ENCODE measurements at places on chromosomes 1 and 21. TPM values are rescaled to one million over a fixed set of nuclear protein-coding genes. Genes with fewer than 3 reads are reported as not detected.
A peak's percentile ranks its signal among the peaks of the same experiment; 100 is the strongest.

- H3K4me1 ChIP-seq: no peaks in the 10 kb centered on the region
- no peak for DNase-seq
- no peak overlapping the region for H3K4me3 ChIP-seq
- no peaks in the 10 kb centered on the region for H3K27me3 ChIP-seq
These were observed 56.2 kb upstream of the NUF2 start for GRCh38 chr1:163265547-163265946.

The PAX7 gene
- total RNA-seq: not detected

The KCNH1 gene
- total RNA-seq: not detected

GRCh38 chr21:35476621-35477395 is 427.7 kb upstream of the RUNX1 start:
- H3K36me3 ChIP-seq: no peaks in the 10 kb centered on the region
- H3K4me3 ChIP-seq: no peak overlapping the region
- no peak overlapping the region for H3K27ac ChIP-seq
- DNase-seq: no peak

- no peaks in the 10 kb centered on the region for H3K27me3 ChIP-seq
- DNase-seq: no peak
- H3K4me1 ChIP-seq: no peaks in the 10 kb centered on the region
- H3K4me3 ChIP-seq: no peak overlapping the region
These were observed 193.3 kb downstream of the EIF4G3 start for GRCh38 chr1:20983297-20983889.

DNA sequence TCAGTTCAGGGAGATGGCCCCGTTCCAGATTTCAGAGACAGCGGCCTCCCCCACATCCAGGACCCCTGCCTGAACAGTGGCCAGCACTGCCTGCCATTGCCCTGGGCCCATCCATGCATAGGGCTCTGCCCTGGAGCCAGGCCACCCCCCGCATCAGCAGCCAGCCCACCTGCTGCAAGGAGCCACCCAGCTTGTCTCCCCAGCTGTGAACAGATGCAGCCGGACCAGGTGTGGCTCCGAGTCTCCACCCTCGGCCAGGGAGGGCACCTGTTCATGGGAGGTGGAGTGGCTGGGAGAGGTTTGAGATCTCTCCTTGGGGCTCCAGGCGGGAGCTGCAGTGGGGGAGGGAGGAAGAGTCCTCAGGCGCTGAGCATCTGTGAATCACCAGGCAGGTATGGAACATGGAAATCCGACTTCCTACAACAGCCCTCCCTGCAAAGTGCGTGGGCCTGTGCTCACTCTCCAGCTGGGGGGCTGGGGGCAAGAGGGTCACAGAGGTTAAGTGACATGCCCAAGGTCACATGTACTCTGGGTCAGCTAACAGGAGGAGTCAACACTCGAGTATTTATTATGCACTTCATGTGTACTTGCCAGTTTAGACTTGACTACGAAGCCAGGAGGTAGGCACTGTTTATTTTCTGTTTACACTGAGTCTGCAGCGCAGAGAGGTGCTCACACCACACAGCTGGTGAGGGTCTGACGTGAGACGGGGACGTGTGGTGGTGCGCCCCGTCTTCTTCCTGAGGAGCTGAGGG is 4.8 kb upstream of the HES5 start:
- peaks cover 15% of the 10 kb centered on the region for H3K4me1 ChIP-seq
- no peaks in the 10 kb centered on the region for H3K27me3 ChIP-seq
- no peak for DNase-seq
- H3K36me3 ChIP-seq: no peaks in the 10 kb centered on the region
- no peak overlapping the region for H3K4me3 ChIP-seq

The DDI2 gene
- total RNA-seq: 70.8 TPM

GRCh38 chr1:51963592-51964308 is 26.8 kb downstream of the RAB3B start:
- no peaks in the 10 kb centered on the region for H3K36me3 ChIP-seq
- H3K27me3 ChIP-seq: no peaks in the 10 kb centered on the region
- no peak overlapping the region for H3K27ac ChIP-seq
- no peak for DNase-seq
- no peaks in the 10 kb centered on the region for H3K4me1 ChIP-seq

DNA sequence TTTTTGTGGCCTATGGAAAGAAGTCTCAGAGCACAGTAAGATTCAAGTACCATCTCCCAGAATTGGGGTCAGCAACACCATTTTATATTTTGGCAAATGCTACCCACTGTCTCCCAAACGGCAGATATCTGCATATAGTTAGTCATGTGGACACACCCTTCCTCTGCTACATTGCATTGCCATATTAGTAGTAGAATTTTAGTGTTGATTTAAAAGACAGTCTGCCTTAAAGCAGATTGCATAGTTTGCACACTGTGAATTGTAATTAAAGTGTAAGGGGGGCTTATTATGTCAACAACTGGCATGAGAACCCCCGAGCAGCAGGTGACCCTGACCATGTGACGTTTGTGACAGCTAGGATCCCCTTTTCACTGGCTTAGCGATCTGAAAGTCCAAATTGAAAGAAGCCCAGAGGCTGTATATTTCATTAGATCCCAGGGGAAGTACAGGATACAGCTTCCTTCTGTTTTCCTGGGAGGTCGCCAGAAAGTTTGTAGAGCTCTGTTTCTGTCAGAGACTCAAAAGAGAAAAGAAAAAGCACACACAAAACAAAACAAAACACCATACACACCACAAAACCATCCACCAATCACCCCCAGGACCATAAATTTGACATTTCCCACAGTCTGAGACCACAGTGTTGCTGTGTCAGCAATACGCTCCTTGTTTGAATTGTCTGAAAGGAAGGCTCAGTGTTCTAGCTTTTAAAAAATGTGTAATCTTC is 172.4 kb downstream of the NFIA start:
- peak overlapping the region; percentile 36 for H3K27ac ChIP-seq
- H3K36me3 ChIP-seq: no peaks in the 10 kb centered on the region
- DNase-seq: no peak
- no peak overlapping the region for H3K4me3 ChIP-seq
- peaks cover 5% of the 10 kb centered on the region for H3K4me1 ChIP-seq
- H3K27me3 ChIP-seq: no peaks in the 10 kb centered on the region

GRCh38 chr21:17050646-17051045 is 462.2 kb upstream of the CXADR start:
- no peak overlapping the region for H3K27ac ChIP-seq
- no peak for DNase-seq
- H3K36me3 ChIP-seq: no peaks in the 10 kb centered on the region

The LRRC71 gene
- total RNA-seq: not detected

GRCh38 chr1:226092965-226093364 is 30.4 kb downstream of the H3-3A start:
- no peaks in the 10 kb centered on the region for H3K36me3 ChIP-seq
- DNase-seq: no peak

The PLEKHN1 gene
- 0.17 TPM for total RNA-seq

DNA sequence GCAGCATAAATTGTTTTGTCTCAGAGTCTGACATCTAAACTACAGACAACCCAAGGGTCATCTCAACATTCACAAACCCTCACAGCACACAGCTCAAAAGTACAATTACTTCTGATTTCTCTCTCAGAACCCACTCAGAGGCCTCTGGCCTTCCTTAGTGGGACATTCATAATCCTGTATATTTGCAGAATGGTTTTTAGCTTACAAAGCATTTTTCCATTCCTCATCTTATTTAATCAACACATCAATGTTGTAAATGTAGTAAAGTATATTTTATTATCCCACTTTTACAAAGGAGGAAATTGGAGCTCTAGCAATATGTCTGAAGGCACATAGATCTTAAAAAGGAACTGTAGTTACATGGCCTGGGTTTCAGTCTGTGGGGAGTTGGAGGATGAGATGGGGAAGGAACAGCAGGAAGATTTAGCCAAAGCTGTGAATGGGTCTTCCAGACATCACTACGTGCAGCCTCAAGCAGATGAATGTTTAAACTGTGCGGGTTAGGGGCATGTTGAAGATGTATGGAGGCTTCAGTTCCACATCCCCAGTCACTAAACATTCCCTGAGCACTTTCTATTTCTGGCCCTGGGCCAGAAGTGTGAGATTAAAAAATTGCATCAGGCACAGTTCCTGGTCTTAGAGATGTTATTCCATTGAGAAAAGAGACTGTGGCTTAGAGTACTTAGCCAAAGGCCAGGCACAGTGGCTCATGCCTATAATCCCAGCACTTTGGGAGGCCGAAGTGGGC is 13.3 kb downstream of the AKNAD1 start:
- no peaks in the 10 kb centered on the region for H3K4me1 ChIP-seq
- H3K27me3 ChIP-seq: no peaks in the 10 kb centered on the region
- H3K4me3 ChIP-seq: no peak overlapping the region
- no peaks in the 10 kb centered on the region for H3K36me3 ChIP-seq
- H3K27ac ChIP-seq: no peak overlapping the region

DNA sequence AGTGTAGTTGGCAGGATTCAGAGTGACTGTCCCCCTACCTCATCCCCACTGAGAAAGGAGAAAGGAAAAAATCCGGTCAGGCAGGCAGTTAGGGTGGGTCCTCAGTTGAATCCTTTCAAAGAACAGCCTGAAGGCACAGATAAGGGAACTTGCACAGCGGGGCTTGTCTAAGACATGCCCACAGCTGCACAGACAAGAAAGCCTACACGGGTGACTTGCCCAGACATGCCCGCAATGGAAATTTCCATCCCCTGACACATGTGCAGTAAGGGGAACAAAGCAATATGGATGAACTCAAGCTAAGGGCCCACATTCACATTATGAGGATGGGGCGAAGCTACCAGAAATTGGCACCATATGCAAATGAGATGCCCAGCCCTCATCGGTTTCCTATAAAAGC is 82.5 kb downstream of the DESI2 start:
- no peak overlapping the region for H3K27ac ChIP-seq
- no peak for DNase-seq
- H3K4me3 ChIP-seq: no peak overlapping the region
- no peaks in the 10 kb centered on the region for H3K27me3 ChIP-seq
- H3K36me3 ChIP-seq: no peaks in the 10 kb centered on the region

The TMOD4 gene
- not detected for total RNA-seq

GRCh38 chr1:214857716-214858115 is 224.8 kb upstream of the KCNK2 start:
- no peak overlapping the region for H3K4me3 ChIP-seq
- H3K27me3 ChIP-seq: no peaks in the 10 kb centered on the region
- no peaks in the 10 kb centered on the region for H3K36me3 ChIP-seq
- H3K4me1 ChIP-seq: no peaks in the 10 kb centered on the region
- no peak for DNase-seq

The GIPC2 gene
- total RNA-seq: 5.0 TPM

- no peak overlapping the region for H3K27ac ChIP-seq
- DNase-seq: no peak
- no peaks in the 10 kb centered on the region for H3K36me3 ChIP-seq
- H3K27me3 ChIP-seq: no peaks in the 10 kb centered on the region
- H3K4me3 ChIP-seq: no peak overlapping the region
These were observed 68.1 kb upstream of the APP start for GRCh38 chr21:26238646-26239045.

The ACKR1 gene
- 0.08 TPM for total RNA-seq

DNA sequence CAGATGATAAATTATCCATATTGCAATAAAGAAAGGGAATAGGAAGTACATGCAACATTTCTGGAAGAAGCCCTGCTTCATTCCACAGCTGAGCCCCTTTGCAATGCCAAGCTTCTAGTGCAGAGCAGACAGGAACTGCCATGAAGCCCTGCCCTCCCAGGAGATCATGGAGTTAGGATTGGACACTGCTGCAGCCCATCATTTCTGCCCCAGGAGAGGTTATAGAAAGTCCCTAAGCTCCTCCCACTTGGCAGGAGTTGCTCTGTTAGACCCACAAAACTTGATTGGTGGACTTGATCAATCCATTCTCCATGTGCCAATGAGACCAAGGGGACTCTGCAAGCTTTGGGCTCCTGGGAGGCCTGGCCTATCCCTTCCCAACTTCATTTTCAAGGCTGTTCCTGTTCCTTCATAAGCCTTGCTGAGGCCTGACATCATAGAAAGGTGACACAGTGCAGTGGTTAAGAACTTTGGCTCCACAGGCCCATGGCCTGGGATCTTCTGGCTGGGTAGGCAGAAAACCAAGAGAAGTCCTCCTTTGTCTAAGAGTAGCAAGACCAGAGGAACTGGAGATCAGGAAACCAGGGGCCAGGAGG is 1.3 kb upstream of the LAPTM5 start:
- no peak overlapping the region for H3K27ac ChIP-seq
- H3K4me1 ChIP-seq: no peaks in the 10 kb centered on the region
- H3K4me3 ChIP-seq: no peak overlapping the region
- no peak for DNase-seq

DNA sequence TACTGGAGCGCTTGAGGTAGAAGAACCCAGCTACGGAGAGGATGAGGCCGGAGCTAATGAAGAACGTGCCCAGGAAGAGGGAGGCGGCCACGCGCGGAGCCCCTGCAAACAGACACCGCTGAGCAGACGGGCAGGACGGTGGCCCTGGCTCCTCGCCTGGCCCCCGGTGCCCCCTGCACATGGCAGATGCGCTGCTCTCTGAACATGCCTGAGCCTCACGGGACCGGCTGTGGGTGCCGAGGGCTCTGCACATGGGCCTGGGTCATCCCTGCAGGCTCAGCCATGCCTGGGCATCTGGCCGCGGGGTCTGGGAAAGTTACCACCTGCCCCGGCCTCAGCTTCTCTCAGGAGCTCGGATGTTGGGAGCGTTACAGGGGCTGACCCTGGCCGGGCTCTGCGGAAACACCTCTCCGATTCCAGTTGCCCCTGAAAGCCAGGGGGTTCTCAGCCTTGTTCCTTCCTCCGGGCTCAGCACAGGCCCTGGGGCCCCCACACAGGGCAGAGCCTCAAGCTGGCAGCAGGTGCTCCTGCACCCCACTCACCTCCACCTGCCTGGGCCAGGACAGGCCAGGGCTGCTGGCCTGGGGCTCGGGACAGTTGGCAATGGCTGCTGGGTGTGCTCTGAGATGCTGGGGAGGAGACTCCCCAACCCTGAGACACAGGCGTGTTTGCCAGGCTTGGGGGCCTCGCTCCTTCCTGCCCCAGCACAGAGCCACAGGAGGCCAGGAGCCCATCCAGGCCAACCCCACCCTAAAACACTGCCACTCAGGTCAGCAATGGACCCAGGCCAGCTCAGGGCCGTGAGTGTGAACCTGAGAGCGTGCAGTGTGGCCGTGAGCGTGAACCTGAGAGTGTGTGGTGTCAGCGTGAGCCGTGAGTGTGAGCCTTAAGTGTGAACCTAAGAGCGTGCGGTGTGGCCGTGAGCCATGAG is 12.1 kb upstream of the RNF223 start:
- no peak overlapping the region for H3K27ac ChIP-seq
- H3K27me3 ChIP-seq: no peaks in the 10 kb centered on the region
- no peak for DNase-seq
- no peak overlapping the region for H3K4me3 ChIP-seq
- no peaks in the 10 kb centered on the region for H3K4me1 ChIP-seq

The FCRL5 gene
- 0.37 TPM for total RNA-seq

- H3K4me1 ChIP-seq: no peaks in the 10 kb centered on the region
- no peak overlapping the region for H3K27ac ChIP-seq
- H3K4me3 ChIP-seq: no peak overlapping the region
- no peak for DNase-seq
- H3K36me3 ChIP-seq: no peaks in the 10 kb centered on the region
These were observed 1054.7 kb upstream of the TMPRSS15 start for GRCh38 chr21:19458295-19458694.

DNA sequence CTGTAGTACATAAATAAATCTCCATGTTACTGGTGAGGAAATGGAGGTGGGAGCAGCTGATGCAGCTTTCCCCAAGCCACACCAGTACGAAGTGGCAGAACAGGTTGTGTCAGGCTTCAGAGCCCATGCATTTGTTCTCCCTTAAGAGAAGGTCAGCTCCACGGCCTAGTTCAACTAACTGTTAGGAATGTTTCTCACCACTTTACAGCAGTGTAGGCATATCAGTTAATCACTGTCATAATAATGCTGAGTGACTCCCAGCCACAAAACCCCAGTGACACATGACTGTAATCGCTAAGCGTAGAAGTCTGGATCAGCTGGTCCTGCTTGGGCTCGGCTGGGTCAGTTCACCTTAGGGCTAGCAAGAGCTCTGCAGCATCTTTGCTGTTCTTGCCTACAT is 90.4 kb downstream of the VPS26C start:
- no peak overlapping the region for H3K4me3 ChIP-seq
- no peaks in the 10 kb centered on the region for H3K27me3 ChIP-seq
- no peak overlapping the region for H3K27ac ChIP-seq
- H3K4me1 ChIP-seq: no peaks in the 10 kb centered on the region
- DNase-seq: no peak
- H3K36me3 ChIP-seq: peaks cover 28% of the 10 kb centered on the region
